Left lung (tissue), 14 donors: ENCODE measurements at places on chromosomes 6 and 20.

DNA sequence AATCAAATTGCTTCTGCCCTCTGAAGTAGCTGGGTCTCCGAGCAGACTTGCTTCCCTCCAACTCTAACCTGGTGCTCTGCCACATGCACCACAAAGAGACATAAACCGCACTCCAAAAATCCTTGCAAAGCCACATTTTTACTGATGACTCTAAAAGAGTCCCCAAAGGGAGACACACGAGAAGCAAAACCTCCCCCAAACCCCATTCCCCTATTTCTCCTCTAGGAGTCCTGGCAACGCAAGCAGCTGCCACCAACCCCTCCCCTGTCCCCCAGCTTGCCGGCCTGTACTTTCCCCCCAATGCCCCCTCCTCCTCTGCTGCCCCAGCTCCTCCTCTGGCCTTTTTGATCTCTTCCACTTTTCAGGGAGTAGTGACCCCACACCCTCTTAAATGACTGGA, 180.1 kb upstream of the ARID1B start:
- DNase-seq, result no peak

DNA sequence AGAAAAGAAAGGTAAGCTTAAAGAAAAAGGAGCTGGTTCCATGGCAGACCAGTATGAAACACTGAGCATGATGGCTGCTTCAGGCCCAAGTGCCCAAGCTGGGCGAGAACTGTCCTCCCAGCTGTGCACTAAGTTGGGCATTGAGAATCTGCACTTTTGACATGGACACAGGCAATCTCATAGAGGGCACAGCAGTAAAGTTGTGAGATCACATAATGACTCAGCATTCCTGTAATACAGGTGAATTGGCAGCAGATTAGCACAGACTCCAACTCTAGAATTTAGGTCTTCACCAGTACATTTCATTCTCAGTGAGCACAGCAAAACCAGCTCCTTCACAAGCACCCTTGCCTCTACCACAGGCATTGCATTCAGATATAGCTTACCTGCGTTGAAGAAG, 343.4 kb downstream of the PKHD1 start:
- DNase-seq, result no peak

DNA sequence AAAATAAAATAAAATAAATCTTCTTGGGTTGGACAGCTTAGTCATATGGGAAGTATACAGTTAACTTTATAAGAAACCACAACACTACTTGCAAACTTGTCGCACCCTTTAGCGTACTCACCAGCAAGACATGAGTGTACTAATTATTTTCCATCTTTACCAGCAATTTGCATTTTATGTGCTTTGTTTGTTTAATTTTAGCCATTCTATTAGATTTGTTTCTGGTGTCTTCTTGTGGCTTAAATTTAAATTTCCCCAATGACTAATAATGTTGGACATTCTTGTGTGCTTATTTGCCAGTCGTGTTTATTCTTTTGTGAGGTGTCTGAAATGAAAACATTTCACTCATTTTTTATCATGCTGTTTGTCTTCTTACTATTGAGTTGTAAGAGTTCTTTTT, 1172.2 kb upstream of the CITED2 start:
- no peak for DNase-seq

GRCh38 chr6:156809034-156809433, 31.9 kb downstream of the ARID1B start:
- no peak for DNase-seq

DNA sequence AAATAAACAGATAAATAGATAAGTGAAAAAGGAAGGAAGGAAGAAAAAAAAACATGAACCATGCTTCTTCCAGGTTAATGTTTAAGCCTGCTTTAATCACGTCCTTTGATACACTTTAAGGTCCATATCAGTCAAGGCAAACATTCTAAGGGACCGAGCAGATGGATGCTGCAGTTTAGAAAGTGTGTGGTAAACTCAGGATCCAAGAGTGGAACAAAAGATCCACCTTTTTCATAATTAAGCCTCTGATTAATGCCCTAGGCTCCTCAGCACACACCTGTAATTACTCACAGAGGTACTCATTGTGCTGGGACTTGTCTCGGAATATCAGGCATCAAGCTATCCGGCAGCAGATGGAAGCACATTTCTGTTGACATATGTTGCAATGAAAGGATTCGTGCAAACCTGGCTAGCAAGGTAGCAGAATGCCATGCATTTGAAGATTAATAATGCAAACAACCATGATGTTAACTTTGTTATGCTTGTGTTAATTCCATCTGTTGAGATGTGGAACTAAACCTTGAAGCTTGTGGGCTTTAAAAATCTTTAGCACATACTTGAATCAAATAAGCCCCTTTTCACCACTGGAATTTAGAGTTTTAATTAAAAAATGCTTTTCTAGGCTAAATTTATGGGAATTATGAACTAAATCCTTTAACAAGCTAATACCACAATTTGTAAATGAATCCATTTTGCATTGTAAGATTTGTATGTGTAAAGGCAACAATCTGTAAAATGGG, 163.7 kb downstream of the RALGAPA2 start:
- DNase-seq, result no peak

- DNase-seq, result no peak
Measured at GRCh38 chr6:46032110-46032998, 16.7 kb upstream of the CLIC5 start.

- no peak for DNase-seq
Measured at GRCh38 chr20:2305946-2306345, 10.1 kb downstream of the TGM3 start.

GRCh38 chr20:62875419-62876361, 14.1 kb upstream of the TCFL5 start:
- peak; percentile 85 for DNase-seq
